Neuronal stem cell (in vitro differentiated cells): ENCODE measurements at places on chromosomes 1 and 21.

DNA sequence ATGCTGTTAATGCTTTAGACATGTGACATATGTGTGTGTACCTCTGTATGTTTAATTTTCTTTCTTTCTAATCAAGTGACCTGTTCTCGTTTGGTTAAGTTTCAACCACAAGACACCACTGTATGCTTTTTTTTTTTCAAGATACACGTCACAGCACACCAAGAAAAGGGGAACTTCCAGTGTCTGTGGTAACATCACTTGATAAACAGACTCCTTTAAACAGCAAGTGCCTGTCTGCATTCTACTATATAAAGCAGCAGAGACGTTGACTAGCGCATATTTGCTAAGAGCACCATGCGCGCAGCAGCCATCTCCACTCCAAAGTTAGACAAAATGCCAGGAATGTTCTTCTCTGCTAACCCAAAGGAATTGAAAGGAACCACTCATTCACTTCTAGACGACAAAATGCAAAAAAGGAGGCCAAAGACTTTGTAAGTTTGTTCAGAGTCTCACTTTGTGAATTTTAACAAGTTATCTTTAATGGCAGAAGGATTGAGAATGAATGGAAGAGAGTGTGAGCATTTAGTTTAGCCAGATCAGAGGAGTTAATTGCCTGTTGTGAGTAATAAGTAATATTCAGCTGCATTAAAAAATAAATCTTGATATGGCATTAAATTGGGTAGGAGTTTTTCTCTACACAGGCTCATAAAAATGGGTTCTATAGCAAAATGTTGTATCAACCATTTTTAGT, at the start of gene RGS1:
RGS1 (plus strand) TSS at position 275 of the 691 bp plus-strand sequence; CDS start at position 295, 20 bp downstream.
- DNase-seq, result no peak

DNA sequence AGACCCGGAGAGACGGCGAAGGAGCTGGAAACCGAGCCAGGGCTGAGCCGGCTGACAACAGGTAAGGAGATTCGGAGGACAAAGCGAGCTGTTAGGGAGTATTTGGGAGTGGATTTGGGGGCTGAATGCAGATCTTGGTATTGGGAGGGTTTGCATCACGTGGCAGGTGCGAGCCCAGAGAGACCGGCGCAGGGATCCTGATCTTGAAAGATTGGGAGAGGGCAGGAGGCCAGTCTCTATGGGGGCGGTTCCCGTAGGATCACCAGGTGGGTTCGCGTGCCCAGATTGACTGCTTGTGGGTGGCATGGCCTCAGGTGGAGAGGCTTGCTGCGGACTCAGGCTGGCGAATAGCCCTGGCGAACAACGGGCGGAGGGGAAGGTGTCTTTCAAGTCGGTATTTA, 204 bp downstream of the CIART start:
- no peak for DNase-seq

GRCh38 chr1:228734881-228735801, at the start of gene RHOU:
RHOU (plus strand) TSS chr1:228735479; CDS start chr1:228735743, 264 bp downstream.
- peak; percentile 67 for DNase-seq

DNA sequence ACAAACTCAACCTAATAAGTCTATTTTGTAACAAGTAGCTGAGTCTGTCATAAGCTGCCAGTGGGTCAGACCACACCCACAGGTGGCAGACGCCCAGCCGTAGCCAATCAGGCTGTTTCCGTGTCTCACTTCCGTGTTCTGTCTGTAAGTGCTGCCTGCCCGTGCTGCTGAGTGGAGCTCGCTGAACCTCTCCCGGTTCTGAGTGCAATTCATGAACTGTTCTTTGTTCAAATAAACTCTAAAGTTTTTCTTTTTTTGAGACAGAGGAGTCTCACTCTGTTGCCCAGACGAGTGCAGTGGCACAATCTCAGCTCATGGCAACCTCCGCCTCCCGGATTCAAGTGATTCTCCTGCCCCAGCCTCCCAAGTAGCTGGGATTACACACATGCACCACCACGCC, 25.1 kb downstream of the POFUT2 start:
- DNase-seq, result no peak

DNA sequence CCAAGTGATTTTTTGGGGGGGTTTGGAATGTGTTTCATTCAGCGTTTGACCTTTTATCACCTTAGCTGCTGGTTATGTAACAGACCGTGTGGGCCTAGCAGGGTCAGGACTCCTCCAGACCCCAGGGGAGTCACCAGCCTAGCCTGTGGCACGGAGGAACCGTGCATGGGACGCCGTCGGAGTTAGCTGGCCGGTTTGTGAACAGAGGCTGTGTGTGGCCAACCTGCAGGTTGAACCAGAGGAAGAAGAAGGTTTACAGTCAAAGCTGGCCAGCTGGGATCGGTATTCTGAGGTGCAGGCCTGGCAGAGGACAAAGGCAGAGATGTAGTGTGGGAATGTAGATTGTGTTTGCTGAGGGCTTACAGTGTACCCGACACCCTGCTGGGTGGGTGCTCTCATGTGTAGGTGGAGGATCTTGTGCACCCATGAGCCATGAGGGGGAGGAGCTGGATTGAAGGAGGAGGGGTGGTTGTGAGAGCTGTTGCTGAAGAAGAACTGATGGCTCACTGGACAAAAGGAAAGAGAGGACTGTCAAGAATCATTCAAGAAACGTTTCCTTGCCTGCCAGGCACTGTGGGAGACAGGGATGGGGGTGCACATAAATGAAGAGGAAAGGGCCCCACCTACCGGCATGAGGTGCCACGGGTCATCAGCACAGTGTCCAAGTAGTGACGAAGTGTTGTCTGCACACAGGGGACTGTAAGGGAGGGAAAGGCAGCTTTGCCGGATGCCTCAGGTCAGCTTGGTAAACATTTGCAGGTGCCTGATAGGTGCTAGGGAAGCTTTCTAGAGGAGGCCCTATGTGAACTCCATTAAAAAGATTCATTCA, 40.0 kb upstream of the PWP2 start:
- DNase-seq, result no peak

DNA sequence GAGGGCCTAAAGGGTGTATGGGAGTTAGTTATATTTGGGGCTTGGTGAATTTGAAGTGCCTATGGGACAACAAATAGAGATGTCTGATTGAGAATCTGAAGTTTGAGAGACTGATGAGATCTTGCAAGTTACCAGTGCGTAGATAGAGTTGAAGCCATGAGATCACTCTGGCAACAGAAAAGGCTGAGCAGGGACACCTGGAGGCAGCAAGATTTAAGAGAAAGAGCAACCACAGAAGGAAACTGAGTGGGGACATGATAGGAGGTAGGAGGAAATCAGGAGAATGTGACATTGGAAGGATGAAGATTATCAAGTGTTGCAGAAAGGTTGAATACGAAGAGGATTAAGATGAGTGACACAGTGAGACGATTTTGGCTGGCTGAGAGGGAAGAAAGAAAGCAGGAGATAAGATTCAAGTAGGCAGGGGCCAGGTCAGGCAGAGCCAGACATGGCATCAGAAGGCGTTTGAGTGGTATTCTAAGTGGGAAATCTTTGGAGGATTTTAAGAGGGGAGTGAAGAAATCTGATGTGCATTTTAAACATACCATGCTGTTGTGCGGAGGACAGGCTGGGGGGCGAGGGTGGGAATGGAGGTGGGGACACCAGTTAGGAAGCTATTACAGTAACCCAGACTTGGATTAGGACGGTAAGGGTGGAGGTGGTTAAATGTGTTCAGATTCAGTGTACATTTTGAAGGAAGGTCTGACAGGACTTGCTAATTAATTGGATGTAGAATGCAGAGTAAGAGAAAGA, 3.0 kb upstream of the MPL start:
- DNase-seq, result no peak

GRCh38 chr1:19639999-19640362, 4.1 kb upstream of the NBL1 start:
- no peak for DNase-seq

DNA sequence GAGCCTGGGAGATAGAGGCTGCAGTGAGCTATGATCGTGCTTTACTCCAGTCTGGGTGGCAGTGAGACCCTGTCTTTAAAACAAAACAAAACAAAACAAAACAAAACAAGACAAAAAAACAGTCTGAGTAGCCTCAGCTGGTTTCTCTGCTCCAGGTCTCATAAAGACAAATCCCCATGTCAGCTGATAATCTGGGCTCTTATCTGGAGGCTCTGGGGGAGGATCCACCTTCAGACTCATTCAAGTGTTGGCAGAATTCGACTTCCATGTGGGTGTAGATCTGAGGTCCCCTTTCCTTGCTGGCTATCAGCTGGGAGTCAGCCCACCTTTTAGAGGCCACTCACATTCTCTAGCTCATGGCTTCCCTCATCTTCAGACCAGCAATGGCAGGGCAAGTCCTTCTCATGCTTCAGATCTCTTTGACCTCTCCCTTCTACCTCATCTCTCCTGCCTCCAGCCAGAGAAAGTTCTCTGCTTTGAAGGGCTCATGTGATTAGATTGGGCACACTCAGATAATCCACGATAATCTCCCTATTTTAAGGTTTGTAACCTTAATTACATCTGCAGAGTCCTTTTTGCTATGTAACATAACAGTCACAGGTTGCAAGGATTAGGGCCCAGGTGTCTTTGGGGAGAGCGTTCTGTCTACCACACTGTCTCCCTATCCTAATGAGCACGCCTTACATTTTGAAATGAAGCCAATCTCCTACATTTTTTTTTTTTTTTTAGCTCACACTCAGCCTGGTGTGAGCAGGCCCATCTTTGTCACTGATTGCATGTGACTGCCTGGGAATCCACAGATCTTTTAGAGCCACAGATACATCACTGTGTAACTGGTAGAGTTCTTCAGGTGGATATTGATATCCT, 7.5 kb upstream of the PYCR2 start:
- DNase-seq, result no peak

DNA sequence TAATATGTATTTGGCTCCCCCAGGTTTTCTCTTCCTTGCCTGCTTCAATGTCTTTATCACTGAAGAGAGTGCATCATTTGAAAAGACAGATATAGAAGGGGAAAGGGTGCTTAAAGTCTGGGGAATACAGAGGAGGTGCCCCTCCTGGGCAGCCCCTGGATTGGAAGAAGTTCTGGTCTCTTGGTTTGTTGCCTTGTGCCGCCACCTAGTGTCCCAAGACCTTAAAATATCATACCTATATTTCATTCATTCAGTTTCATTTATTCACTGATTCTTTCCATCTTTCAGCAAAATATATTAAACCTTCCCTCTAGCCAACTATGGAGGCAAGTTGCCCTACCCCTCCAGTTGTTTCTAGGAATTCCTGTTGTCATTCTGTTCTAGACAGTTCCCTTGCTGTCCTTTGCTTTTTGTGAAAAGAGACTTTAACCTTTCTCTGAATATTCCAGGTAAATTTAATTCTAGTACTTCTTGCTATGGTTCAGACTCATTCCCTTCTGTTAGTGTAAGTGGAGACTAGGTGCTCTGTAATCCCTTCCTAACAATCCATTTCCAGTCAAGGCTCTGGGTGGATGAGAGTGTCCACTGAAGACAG, 56.1 kb downstream of the MEF2D start:
- DNase-seq, result no peak

DNA sequence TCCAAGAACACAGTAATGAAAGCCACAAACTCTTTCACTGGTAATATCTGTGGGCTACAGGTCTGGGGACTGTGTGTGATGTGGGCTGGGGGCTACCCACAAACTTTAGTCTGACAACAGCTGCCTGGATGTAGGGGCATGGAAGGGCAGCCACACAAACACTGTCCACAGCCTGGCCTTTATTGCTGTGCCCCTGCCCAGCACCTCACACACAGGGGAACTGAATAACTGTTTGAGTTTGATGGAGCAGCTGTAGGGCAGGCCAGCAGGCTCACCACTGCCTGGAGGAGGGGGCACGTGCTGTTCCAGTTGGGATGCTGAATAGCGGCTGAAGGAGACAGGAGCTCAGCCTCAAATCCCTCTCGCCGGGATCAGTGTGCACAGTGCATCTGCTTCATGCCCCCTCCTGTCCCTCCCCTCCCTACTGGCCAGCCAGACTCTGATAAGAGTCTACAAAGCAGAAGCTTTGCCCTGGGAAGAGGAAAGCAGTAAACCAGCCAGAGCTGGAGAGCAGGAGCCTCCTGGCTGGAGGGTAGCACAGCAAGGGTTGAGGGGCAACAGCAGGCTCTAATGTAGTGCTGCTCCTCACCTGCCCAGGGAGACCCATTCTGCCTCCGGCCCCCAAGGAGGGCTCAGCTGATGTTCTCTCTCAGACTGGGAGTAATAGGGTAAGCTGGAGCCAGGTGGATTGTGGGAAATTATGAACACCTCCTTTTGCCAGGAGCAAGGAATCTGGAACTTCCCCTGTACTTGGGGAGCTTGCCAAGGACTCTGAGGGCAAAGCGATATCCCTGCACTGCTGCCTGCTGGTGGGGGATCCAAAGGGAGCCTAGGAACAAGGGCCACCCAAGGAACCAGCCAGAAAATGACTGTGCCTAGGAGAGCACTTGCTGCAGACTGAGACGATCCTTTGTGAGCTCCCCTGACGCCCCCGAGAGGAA, 70.2 kb upstream of the GOLT1A start:
- DNase-seq, result no peak

DNA sequence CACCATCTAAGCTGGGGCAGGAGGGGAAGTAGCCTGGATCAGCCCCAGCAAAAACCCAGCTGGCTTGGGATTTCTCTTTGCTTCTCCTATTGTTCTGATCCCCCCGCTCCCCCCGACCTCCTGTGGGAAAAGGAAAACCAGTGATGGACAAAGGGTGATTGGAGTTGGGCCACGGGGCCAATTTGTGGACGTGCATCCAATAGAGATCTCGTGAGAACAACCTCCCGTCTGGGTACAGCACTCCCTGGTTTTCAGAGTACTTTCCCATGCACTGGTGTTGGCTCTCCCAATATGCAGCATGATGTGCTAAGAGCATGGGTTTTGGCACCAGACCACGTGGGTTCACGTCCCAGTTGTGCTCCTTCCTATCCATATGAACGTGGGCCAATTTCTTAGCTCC, 9.0 kb downstream of the BLACAT1 start:
- DNase-seq, result no peak

- DNase-seq, result no peak
These were observed at the start of gene RXFP4 for GRCh38 chr1:155940993-155941844. RXFP4 (plus strand) TSS chr1:155941638; CDS start chr1:155941710, 72 bp downstream.

- DNase-seq, result no peak
These were observed 31.6 kb upstream of the ACOT11 start for GRCh38 chr1:54516249-54516920.

DNA sequence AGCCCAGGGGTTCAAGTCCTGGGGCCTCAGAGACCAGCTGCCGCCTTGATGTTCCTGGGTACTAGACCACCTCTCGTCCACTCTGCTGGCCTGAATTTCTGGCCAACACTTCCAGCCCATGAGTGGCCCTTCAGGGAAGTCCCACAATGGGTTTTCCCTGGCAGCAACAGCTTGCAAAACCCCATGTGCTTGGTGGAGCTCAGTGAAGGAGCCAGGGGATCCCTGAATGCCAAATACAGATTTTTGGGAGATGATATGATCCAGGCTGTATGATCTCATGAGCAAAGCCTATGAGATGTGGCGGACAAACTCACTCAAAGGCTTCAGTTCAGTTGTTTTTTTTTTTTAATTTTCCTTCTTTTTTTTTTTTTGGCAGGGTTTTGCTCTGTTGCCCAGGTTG, 9.6 kb upstream of the RASSF5 start:
- DNase-seq, result no peak

GRCh38 chr1:55041613-55042012, 2.3 kb downstream of the PCSK9 start:
- DNase-seq, result no peak

GRCh38 chr21:34519694-34520093, 7.7 kb upstream of the KCNE1 start:
- no peak for DNase-seq
